HAP-1 (cell line): ENCODE measurements at places on chromosomes 7 and 10.
A peak's percentile ranks its signal among the peaks of the same experiment; 100 is the strongest.

DNA sequence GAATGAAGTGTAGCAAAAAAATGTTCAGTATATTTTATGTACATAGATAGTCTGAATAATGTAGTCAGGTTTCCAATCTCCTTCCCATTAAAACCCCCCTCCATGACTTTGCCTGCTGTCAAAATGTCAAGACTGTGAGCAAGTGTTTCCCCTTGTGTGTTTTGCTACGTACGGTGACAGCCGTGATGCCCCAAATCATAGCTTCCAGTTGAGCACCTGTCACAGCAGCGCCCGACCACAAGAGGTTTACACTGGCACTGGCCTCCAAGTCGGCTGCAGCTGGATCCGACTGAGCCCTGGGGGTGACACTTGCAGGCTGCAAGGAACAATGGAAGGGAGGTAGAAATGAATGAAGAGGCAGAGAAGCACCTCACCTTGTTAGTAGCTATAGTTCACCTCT is 62.3 kb downstream of the LAMB4 start:
- no peak for DNase-seq

- DNase-seq: no peak
Measured at GRCh38 chr10:60413306-60414012, 23.8 kb upstream of the ANK3 start.

DNA sequence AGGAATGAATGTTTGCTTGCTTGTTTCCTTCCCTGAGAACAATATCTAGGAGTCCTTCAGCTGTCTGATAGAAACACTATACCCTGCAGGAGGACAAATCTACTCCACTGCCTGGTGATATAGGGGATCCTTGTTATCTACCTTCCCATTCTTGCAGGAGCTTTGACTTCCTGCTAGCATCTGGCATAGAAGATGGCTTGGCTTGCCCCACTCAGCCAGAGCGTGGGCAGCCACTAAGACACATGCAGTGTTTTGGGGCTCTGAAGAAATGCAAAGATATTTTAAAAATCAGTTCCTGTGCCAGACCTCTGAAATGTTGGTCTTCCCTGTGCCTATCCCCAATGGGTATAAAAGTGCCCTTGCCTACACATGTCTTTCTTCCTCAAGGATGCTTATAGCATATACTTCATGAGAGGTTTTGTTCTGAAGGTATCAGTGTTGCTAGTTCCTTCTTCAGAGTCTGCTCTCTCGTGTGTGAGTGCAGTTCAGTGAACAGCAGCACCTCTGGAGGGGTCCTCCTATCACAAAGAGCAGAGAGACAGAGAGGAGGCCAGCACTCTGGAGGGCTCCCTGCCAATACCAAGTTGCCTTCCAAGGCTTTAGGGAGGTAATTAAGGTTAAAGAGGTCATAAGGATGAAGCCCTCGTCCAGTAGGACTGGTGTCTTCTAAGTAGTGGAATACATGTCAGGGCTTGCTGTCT is 149.1 kb upstream of the CALCR start:
- no peak for DNase-seq

DNA sequence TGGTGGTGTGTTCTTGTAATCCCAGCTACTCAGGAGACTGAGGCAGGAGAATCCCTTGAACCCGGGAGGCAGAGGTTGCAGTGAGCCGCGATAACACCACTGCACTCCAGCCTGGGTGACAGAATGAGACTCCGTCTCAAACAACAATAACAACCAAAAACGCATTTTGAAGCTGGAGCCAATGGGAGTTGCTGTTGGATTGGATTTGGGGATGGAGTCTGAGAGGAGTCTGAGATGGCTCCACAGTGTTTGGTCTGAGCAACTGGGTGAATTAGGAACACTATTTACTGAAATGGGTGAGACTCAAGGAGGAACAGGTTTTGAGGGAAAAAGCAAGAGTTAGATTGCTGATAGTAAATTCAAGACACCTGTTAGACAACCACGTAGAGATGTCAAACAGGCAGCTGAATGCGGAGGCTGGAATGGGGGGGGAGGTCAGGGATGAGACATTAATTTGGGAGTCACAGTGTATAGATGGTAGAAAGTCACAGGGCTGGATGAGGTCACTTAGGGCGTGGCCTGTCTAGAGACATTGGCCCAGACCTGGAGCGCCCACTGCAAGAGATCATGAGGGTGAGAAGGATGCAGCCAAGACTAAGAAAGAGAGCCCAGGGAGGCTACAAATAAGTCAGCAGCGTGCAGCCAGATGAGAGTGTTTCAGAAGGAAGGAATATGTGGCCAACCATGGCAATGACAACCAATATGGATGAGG is 56.4 kb downstream of the CYCS start:
- DNase-seq: no peak

- DNase-seq: no peak
Measured at GRCh38 chr7:46940178-46940577, 641.7 kb downstream of the TNS3 start.

DNA sequence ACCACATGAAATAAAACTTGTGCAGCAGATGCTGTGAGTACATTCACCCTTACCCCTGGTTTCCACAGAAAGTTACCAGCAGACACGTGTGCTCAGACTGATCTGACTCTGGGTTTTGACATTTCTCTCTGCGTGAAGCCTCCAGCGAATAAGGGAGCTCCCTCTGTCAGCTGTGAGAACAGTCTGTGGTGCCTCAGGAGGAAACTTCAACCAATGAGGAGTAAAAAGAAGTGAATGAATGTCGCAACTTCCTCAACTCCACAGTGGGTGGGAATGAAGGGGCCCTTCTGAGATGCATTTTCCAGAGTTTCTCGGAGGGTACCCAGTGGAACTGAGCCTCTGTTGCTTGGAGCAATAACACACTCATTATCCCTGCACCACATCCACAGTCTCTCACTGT is 743.4 kb downstream of the TNS3 start:
- no peak for DNase-seq

DNA sequence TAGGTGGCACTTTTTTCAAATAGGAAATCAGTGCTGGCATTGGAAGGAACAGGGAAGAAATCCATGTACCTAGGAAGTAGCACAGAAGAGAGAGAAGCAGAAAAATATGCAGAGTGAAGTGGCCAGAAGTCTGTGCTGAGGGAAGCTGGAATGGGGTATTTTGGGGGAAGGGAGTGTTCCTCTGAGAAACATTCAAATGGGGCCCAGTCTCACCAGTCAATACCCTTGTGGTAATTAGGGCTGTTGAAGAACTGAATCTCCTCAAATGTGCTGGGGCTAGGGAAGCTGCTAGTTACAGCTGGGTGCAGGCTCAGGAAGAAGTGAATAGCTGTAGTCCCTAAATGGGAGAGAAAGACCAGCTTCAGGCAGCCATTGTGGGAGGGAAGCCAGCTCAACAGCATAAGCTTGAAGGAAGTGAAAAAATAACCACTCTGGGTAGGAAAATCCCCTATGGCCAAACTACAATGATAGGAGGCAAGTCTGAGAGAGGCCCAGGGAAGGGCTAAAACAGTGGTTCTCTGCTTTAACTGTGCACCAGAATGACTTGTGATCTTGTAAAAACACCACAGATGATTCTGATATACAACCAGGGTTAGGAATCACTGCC is 7.6 kb downstream of the NDST2 start:
- DNase-seq: no peak

DNA sequence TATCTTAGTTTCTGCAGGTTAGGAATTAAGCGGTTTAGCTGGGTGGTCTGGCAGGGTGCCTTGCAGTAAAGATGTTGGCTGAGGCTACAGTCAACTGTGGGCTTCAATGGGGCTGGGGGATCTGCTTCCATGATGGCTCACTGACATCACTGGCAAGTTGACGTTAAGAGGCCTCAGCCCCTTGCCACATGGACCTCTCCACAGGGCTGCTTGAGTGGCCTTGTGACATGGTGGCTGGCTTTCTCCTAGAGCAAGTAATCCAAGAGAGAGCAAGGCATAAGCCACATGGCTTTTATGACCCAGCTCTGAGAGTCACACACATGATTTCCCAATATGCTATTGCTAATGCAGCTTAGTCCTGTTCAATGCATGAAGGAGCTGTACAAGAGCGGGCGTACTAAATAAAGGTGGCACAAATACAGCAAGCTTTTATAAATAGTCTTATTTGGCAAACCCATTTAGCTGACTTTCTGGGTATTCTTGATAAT is 109.1 kb downstream of the SEPTIN7 start:
- no peak for DNase-seq

- no peak for DNase-seq
Measured at GRCh38 chr7:25249772-25250171, 21.5 kb upstream of the NPVF start.

DNA sequence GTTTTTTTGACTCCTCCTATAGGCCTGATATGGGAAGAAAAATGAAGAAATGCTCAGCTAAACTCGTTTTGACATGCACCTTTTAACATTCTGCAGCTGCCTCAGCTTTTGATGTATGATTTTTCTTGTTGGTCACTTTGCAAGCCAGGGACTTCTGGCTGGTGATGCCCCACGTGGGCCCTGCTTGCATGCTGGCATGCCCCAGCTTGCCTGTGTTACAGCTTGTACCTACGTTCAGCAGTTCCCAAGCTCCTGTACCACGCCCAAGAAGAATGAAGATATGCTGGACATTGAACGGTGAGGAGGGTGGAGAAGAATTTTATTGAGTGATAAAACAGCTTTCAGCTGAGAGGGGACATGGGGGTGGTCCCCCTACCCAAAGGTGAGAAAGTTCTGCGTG is 245.6 kb upstream of the FZD8 start:
- DNase-seq: no peak

DNA sequence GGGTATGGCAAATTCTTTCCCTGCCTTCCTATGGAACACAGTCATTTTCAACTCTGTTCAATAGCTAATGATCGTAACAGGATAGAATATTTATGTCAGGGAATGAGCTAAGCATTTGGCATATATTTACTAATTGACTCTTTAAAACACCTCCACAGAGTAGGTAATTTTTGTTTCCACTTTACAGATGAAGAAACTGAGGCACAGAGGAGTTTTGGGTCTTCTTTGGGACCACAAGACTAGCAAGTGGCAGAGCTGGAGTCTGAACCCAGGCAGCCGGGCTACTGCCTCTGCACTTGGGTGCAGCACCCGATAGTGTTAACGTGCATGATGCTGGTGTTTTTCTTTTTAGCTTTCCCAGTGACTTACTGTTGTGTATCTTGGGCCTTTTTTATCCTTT is 384.0 kb downstream of the SFMBT2 start:
- DNase-seq: no peak

- no peak for DNase-seq
Measured at GRCh38 chr10:43965033-43965917, 316.6 kb upstream of the ZNF32 start.

GRCh38 chr7:30515761-30516160 is 11.1 kb upstream of the GGCT start:
- DNase-seq: peak; percentile 42

DNA sequence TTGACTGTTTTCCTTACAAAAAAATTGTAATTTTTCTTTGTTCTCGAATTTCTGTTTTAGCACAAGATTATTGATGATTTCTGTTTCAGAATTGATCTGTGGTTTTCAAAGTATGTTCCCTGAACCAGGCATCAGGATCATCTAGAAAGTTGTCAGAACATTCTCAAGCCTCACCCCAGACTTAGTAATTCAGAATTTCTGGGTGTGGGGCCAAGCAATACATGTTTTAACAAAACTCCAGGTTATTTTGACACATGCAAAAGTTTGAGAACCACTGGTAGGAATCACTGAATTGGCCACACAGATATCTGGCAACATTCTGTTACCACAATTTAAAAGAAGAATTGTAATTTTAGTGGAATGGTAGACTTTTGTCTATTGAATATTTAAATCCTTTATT is 1173.9 kb upstream of the LRRTM3 start:
- no peak for DNase-seq

DNA sequence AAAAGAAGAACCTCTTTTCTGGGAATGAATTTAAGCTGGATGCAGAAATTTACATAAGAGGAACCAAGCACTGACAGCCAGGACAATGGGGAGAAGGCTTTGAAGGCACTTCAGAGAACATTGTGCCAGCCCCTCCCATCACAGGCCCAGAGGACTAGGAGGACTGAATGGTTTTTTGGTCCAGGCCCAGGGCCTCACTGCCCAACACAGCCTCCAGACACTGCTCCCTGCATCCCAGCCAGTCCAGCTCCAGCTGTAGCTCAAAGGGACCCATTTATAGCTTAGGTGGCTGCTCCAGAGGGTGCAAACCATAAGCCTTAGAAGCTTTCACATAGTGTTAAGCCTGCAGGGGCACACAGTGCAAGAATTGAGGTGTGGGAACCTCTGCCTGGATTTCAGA is 142.1 kb downstream of the DPY19L1 start:
- no peak for DNase-seq

GRCh38 chr10:129380279-129380678 is 86.8 kb upstream of the MGMT start:
- DNase-seq: no peak

GRCh38 chr10:43649185-43649523 is 473 bp upstream of the ZNF32 start:
- no peak for DNase-seq

DNA sequence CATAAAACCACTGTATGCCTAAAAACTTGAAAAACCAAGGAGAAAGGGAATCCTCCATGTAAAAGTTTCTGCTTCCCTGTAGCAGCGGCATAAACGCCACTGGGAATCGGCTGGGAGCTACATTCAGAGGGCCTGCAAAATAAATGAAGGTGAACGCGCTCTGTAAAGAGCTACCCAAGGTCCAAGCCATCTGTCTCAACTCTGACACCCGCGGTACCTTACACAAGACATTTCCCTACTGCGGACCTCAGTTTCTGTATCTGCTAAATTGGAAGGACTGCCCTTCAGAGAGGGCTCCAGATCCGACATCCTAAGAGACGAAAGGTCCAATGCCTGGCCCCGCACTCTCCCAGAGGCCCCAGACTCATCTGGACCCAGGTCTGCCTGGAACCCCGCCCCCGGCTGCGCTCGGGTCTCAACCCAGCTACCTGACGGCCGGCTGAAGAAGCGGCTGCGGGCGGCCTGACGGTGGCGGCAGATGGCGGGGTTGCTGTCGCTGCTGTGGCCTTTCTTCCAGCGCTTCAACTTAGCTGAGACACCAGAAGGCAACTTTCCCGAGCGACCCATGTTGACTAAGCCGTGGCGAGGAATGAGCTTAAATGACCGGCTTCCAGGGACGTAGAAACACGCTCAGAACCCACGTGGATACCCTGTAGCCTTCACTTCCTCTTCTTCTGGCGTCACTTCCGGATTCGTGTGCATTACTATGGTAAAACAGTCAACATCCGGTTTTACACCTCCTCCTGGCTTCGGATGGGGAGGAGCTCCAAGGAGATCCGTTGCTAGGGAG is at the start of gene RRP12:
Gene RRP12, minus strand, starts transcription at position 676 of the 790 bp plus-strand sequence. Its CDS starts 109 bp downstream, at position 567.
- peak; percentile 99 for DNase-seq

GRCh38 chr10:93208717-93209464 is 135.2 kb downstream of the CYP26A1 start:
- no peak for DNase-seq

- DNase-seq: no peak
Measured at GRCh38 chr10:46060706-46061105, 14.6 kb upstream of the MSMB start.

DNA sequence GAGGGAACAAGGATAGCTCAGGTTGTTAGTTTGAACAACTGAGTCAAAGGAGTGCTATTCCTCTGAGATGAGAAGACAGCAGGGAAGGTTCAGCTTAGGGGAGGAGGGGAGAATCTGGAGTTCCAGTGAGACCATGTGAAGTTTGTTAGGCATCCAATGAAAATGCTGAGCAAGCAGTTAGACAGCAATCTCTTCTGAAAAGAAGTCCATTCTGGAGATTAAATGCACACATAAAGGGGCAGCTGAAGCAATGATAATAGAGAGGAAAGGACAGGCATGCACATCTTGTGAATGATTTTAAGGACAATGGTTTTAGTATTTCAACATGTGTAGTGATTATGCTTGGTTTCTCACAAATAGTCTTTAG is 89.7 kb upstream of the GHITM start:
- no peak for DNase-seq

- peak; percentile 77 for DNase-seq
Measured at GRCh38 chr10:21314111-21314626, 211.3 kb downstream of the SKIDA1 start.
